ENCODE measurements at places on chromosomes 7 and 10.

GRCh38 chr7:155405399-155406318, 52.3 kb upstream of the EN2 start:
- DNase-seq, result peak; percentile 39

GRCh38 chr7:89123871-89124270, 328.3 kb upstream of the TEX47 start:
- no peak for DNase-seq

DNA sequence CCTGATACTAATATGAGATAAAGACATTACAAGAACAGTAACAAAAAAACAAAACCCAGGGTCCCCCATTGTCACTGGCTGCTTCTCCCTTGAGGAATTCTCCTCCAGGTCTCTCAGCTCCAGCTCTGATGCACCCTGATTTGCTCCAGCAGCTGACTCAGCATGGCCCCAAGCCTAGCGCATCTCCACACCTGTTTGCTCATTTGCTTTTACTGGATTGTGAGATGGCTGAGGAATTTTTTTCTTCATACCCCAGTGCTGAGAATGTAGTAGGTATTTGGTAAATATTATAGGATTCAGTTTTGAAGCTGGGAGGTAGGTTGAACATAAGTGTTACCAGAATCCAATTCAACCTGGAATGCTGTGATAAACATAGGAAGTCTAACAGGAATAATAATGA, 171.9 kb downstream of the PKD1L1 start:
- no peak for DNase-seq

GRCh38 chr7:46218461-46219200, 297.6 kb upstream of the IGFBP3 start:
- no peak for DNase-seq

GRCh38 chr7:37930226-37930948, 9.9 kb downstream of the EPDR1 start:
- DNase-seq, result no peak

DNA sequence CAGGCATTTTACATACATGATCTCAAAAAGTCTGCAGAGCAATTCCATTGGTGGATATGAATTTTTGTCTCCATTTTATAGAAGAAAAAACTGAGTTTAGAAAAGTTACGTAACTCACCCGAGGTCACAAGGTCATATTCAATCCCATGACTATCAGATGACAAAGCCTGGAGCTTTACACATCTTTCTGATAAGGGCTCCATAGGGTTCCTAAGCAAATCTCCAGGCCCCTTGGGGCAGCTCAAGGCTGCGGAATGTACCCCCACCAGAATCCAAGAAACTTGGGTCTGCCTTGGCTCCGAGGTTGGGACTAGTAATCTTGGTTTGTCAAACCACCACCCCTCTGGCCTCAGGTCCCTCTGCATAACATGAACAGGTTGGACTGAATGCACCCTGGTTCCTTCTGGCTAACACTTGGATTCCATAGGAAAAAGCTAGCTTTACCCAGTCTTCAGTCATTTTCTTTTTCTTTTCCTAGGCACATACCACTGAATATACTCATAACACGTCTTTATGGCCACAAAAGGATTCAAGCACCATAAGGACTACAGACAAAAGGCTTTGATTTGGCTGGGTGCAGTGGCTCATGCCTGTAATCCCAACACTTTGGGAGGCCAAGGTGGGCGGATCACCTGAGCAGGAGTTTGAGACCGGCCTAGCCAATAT, 55.5 kb downstream of the PIP4K2A start:
- no peak for DNase-seq

DNA sequence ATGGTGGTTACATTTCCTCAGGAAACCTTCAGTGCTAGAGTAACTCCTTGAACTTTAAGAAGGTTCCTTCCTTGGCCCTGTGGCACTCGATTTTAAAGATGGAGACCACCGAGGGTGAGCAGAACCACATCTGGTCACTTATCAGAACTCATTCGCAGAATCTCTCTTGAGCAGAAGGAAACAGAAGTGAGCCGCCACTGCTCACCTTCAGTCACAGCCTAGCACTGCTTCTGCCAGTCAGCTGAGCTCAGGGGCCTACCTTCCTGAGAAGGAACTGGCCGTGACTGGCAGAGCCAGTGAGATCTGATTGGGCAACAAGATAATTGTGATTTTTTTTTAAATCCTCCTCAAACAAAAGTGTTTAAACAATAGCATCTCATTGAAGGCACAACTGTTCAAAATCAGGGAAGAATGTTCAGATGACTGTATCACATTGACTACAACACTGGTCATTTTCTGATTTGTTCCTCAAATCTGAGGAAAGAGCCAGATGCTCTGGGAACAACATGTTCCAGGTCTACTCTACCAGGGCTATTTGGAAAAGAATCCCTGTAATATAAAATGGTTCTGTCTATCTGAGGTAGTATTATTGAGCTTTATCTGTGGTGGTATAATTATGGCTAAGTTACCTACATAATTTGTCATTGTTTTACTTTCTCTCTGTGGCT, 2.7 kb upstream of the SYPL1 start:
- DNase-seq, result no peak

GRCh38 chr7:2698581-2699288, 10.7 kb downstream of the AMZ1 start:
- peak; percentile 66 for DNase-seq

DNA sequence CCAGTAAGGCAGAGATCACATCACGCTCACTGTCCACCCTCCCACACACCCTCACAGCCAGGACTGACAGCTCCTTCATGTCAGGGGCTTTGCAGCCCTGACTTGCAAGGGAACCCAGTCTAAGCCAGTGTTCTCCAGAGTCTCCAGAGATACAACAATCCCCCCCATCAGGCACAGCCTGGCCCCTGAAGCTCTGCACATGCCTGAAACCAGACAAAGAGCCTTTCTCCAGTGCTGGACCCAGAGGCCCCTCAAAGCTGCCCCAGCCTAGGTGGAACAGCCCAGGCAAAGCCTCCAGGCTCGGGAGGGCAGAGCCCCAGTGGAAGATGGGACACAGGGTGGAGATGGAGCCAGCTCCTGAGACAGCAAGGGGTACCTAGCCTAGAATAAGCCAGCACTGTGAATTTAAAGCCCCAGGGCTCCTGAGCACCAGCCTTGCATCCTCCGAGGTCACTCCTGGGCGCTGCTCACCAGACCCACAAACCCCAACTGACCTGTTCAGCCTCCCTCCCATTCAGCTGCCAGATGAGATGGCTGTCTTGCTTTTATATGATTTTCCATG, 50.2 kb downstream of the GRID1 start:
- DNase-seq, result no peak

DNA sequence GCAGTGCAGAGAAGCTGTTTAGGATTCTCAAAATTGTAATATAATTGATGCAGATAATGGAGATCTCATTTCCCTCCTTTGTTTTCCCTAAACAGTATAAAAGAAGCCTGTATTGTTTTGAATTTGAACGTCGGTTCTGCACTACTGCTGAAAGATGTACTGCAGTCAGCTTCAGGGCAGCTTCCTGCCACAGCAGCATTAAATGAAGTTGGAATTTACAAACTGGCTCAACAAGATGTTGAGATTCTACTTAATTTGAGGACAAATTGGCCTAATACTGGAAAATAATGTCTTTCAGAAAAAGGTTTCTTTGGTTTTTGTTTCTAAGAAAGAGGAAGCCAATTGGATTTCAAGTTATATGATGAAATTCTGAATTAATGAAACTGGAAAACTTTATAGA, 14.3 kb downstream of the EFCAB10 start:
- no peak for DNase-seq

DNA sequence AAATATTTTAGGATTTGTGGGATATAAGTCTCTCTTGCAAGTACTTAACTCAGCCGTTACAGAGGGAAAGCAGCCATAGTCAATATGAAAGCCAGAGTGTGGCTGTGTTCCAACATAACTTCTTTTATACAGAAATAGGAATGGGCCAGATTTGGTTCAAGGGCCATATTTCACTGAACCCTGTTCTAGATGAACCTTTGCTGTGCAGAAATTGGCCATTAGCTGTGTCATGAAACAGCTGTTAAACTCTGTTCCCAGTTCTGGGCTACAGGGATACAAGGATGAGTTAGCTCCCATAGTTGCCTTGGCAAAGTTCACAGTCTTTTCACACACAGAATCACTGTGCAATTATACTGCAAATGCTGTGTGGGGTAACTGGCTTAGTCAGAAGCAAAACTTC, 213.9 kb upstream of the LRRN3 start:
- no peak for DNase-seq

- no peak for DNase-seq
Observed at GRCh38 chr10:97708976-97709946, 4.3 kb upstream of the MARVELD1 start.

DNA sequence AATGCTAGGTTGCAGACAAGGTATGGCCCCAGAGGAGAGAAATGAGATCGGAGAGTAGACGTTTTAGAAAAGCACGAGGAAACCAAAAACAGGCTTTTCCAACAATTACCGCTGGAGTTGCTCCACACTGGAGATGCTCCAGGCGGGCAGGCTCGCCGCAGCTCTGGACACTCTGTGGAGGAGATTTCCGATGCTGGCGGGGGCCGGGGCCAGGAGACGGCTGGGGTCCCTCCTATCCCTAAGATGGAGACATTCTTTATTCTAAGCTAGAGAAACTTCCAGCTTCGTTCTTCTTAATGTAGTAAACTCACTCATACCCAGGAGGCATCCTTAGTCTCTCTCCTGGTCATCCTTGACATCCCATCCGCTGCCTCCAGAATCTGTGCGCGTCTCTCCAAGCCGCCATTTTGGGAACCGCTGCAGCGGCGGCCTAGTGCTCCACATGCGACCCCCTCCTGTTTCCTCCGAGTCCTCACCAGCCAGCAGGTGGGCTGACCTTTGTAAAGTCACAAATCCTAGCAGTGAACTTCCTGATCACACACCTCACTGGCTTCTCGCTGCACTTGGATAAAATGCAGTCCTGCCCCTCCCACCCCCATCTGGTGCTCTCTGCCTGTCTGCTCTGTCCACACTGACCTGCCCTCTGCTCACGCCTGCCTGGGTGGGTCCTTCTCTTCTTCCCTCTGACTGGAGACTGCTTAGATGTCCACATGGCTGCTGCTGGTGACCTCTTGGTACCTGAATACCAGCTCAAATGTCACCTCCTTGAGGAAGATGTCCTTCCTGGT, 11.9 kb downstream of the PYROXD2 start:
- DNase-seq, result no peak

GRCh38 chr7:113368256-113368655, 249.9 kb upstream of the SMIM30 start:
- DNase-seq, result no peak

DNA sequence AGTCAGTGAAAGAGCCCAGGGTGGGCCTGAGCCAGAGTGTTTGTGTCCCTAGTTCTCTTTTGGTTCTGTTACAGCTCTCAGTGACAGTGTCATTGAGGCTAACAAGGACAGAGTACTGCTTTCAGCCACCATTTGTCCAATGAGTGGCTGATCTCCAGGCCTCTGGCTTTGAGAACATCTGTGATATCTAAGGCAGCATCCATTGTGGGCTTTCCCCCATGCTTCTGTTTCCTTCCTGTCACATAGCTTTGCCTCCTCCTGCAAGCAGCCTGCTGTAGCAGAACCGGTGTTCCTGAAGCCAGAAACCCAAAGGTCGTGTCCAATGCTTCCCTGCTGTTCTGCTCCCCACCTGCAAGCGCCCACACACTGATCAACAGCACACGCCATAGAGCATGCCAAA, 68.4 kb downstream of the IKZF1 start:
- DNase-seq, result no peak

- DNase-seq, result no peak
Observed at GRCh38 chr10:127399668-127400067, 149.4 kb upstream of the NPS start.

DNA sequence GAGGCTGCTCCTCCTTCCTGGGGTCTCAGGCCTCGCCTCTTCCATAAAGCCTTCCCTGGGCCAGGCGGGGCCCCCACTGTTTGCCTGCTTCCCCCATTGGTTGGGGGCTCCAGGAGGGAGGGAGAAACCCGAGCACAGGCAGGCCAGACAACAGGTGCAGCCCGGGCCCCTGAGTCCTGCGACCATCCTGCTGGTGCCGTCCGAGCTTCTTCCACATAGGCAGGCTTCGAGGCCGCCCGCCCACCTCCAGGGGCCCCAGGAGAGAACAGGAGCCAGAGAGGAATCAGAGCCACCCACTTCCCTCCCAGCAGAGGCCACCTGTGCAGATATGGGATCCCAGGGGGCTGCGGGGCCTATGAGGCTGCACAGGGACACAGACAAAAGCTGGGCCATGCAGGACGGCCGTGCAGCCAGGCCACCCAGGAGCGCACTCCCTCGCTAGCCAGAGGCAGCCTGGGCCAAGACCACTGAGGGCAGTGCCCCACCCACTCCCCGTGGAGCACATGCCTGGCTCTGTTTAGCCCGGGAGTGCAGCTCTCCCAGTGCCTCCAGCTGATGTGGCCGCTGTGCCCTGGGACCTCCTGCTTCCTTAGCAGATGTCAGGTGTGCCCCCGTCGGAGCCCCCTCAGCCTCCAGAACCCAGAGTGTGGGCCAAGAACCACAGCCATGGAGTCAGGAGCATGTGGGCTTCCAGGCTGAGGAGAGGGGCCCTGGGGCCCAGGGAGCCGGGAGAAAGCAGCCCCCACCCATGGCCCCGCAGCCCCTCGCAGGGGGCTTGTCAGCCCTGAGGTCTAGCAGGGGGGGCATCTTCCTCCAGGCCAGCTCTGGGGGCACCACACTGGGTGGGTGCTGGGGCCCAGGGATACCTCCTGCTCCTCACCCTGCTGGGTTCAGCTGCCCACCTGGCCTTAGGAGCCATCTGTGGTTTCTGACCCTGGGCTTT, 59.9 kb upstream of the INPP5A start:
- no peak for DNase-seq

- DNase-seq, result no peak
Observed at GRCh38 chr7:92255308-92255707, 9.5 kb downstream of the ANKIB1 start.

GRCh38 chr7:1113548-1113885, 25.6 kb downstream of the GPER1 start:
- no peak for DNase-seq

DNA sequence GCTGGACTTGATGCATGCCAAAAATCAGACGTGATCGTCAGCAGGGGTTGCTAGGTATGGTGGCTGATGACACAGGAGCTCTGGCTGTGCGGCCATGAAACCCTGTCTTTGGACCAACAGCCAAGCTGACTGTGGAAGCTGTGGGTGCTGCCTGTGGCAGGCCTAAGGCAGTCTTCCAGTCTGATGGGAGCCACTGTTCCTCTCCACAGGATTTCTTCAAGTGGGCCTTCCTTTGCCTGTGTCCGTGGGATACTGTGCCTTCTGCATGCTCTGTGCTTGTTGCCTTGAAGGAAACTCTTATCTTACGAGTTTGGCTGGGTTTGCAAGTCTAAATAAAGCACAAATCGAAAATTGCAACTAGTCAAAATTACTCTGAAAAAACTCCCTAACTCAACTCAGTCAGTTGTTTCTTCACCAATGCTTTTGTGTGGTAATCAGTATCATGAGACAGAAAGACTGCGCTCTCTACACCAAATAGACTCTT, 101.9 kb upstream of the PDLIM1 start:
- no peak for DNase-seq

DNA sequence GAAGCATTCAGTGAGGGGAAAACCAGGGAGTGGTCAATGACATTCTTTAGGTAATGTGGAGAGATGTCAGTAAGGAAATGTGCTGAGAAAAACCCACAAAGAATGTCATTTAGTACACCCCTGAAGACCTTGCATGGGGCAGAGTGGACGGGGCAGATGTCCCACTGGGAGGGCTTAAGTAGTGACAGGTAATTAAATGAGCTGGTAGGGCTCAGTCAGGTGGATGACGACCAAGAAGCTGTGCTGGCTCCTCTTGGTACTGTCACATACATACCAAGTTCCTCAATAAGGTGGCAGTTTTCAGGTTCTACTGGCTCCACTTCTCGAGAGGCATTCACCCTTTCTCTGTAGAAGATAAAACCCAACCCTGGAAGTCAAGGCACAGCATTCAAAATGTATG, 1.8 kb downstream of the PON3 start:
- no peak for DNase-seq

- DNase-seq, result no peak
Observed at GRCh38 chr7:31022726-31023125, 29.4 kb upstream of the ADCYAP1R1 start.
